Stimulated activated CD8-positive, alpha-beta memory T cell treated with anti-CD3 and anti-CD28 coated beads, Interleukin-2, amount 100 ng/mL, for 1 hour (primary cell): ENCODE measurements at places on chromosomes 3 and 15.

- DNase-seq: no peak
Measured at GRCh38 chr3:177946048-177946447, 590.2 kb upstream of the KCNMB2 start.

DNA sequence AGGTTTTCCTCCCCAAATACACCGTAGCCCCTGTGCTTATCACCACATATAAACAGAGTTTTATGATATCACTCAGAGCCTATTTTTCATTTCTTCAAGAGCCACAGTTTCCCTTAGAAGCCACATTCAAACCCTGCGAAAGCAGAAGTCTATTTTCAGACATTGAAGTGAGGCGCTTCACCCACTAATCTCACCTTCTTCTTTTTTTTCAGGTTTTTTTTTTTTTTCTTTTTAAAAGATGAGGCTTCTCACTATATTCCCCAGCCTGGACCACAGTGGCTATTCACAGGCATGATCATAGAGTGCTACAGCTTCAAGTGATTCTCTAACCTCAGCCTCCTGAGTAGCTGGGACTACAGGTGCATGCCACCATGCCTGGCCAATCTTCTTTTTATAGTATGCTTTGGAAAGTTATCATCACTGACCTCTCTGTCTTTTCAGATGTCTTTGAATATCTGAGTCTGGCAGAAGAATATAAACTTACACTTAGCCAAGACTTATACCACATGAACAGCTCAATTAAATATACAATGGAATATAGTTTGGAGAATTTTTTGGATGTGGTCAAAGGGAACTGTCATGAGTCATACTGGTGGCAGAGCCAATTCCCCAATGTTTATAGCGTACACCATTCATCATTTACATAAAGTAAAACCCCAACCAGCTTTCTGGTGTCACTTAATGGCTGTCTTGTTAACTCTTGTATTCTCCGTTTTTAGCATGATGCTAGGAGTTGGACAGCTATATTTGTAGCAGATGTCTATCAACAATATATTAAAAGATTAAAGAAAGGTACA lies 59.7 kb upstream of the CCDC50 start:
- no peak for DNase-seq

DNA sequence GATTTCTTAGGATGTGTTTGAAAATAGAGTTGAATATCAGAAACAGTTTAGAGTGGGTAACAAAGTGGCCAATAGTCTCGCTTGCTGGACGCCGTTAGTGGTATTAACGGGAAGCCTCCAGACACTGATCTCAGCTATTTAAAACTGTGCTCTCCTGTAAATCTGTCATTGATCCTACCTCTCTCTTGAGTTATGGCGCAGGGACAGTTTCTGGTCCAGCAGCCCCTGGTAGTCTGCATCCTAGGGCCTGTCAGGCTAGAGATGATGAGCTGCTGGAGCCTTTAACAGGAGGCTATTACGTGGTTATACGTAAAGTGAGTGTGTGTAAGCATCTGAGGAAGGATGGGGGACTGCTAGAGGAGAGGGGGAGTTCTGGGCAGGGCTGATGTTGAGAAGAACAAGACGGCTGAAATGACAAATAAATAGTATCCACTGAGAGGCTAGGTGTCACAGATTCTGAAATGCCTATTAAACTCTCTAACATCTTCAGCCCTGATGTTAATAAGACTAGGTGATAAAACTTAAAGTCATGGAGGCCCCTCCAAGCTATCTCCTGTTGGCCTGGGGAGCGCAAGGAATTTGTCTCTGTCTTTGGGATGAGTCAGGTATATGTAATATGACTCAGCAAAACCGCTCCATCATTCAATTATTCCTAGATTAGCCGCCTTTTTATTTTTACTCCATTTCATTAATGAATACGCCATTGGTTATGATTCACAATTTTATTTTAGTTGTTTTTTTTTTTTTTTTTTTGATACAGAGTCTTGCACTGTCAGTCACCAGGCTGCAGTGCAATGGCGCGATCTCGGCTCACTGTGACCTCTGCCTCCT lies 155.7 kb downstream of the GREM1 start:
- DNase-seq: no peak

GRCh38 chr3:55180936-55181535 lies 253.2 kb upstream of the LRTM1 start:
- no peak for DNase-seq

DNA sequence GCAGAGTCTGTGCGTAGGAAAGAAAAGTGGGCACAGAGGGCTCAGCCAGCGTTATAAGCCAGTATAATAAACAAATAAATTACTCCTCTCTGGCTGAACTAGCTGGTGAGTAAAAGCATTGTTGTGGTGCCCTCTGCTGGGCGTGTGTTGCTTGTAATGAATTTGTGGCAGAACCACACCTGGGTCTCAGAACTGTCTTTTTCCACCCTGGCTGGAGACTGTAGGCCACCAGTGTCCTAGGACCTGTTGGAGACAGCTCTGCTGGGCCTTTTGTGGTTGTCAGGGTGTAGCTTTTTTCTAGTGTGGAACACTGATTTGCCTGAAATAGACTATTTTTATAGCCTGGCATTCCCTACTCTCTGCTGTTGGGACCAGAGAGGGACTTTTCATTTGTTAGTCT lies 130.5 kb upstream of the EIF1B start:
- DNase-seq: peak; percentile 8
